Prostate gland (tissue), 2 donors: ENCODE measurements at places on chromosomes 6 and 20.

DNA sequence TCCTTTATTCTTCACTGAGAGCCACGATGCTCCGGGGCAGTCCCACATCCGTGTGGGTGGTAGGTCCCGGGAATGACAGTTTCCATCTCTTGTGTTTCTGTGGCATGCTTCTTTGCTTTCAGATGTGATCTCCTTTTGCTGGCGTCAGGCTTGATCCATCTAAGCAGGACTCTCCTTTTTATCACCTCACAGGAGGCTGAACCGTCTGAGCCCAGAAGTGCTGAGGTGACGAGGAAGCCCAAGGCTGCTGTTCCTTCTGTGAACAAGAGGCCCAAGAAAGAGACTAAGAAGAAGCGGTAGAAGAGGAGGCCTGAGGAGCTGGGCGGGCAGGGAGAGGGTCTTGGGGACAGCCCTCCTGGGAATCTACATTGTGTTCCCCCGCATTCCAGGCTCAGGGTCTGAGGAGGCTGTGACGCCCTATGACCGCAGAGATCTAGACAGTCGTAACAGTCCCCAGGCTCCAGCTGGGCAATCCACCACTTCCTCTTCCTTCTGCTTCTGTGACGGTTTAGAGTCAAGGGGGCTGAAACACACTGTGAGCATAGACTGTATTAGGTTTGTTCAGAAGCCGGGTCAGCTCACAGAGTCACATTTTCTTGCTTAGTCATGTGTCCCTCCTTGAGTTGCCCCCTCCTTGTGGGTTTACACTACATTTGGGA lies 26.8 kb downstream of the MANBAL start:
- DNase-seq: no peak

- no peak for DNase-seq
Measured at GRCh38 chr20:61587681-61588289, 335.7 kb downstream of the CDH4 start.

GRCh38 chr20:36777167-36777566 lies 3.6 kb upstream of the DSN1 start:
- no peak for DNase-seq

GRCh38 chr6:46062312-46062711 lies 46.7 kb upstream of the CLIC5 start:
- peak; percentile 16 for DNase-seq

- no peak for DNase-seq
Measured at GRCh38 chr20:60214901-60215815, 256.9 kb downstream of the CDH26 start.

DNA sequence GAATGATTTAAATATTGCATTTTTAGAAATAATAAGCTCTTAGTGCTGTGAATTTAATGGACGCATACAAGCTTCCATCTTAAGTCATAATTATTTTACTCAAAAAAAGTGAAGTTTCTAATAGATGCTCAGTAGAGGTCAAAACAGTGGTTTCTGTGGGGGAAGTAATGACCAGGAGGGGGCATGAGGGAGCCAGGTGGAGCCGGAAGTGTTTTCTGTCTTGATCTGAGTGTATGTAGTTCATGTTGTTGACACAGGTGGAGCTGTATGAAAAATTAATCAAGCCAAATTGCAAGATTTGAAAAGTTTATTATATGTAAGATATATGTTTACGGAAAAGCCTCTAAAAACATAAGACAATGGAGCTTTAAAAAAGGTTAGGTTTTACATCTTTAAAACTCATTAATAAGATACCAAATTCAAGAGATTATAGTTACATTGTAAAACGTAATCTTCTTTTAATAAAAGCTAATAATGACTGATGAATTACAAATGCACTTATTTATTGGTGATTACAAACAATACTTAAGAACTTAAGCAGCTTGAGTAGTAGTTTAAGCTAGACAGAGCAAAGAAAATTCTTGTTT lies 68.0 kb downstream of the PLAGL1 start:
- DNase-seq: no peak

DNA sequence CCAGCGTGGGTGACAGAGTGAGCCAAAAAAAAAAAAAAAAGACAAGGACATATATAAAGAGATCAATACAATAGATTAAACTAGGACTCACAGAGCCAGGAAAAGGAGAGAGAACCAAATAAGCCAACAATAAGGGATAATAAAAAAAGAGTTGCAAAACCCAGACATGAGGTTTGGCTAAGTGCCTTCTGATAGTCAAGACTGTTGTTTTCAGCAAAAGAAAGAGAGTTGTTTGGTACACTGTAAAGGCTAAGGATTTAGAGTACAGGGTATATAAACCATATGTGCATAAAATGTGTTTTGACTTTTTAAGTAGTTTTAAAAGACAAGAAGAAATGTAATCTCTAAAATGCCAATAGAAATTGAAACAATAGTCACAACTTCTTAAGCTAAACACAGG lies 42.8 kb downstream of the RPF2 start:
- DNase-seq: no peak

GRCh38 chr20:719816-720215 lies 44.2 kb upstream of the SCRT2 start:
- DNase-seq: no peak

DNA sequence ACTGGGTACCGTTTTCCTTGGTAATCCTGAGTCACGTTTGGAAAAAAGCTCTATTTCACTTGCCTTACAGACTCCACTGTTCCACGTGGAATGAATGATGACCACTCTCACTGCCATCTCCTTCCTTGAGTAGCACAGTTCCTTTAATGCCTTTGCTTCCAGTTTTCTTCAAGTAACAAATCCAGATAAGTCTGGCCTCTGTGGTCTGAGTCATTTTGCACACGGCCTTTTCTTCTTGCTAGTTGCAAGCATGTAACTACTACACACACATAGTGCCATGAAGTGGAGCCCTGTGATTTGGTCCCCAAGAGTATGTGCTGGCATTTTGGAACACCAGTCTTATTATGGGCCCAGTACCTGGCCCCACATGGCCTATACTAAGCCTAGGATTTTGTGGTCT lies 182.8 kb downstream of the SASH1 start:
- DNase-seq: no peak

- no peak for DNase-seq
Measured at GRCh38 chr6:5701174-5701573, 305.6 kb downstream of the NRN1 start.

DNA sequence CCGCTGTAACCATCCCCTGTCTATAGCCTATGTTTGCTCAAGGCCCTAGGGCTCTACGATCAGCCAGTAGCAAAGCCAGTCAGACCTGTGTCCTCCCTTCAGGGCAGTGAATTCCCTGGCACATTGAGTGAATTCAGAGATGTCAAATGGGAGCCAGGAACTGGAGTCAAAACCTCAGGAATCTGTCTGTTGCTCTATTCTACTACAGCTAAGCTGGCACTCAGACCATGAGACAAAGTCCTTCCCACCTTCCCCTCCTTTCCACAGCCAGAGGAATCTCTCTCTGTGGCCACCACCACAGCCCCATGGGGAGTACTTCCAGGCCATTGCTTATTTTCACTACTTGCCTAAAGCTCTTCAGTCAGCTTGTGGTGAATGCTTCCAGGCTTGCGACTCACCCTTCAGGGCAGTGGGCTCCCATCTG lies 82.0 kb downstream of the PKIB start:
- no peak for DNase-seq

GRCh38 chr6:128033156-128033555 lies 132.3 kb upstream of the THEMIS start:
- no peak for DNase-seq

DNA sequence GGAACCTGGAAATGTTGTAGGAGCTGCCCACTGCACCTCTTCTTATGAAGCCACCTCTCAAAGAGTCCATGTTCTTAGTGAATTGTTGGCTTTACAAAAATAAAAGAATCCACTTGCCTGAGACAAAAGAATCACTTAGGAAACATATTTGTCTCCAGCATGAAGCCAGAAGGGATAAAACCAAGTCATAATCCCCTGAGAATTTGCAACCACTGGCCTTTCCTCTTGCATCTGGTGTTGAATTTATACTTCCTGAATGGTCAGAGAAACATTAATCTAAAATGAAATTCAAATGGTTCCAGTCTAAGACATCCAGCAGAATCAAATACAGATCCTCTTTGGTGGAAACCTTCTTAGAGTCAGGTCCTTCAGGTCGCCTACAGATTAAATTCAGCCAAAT lies 192.5 kb upstream of the ECI2 start:
- DNase-seq: no peak

DNA sequence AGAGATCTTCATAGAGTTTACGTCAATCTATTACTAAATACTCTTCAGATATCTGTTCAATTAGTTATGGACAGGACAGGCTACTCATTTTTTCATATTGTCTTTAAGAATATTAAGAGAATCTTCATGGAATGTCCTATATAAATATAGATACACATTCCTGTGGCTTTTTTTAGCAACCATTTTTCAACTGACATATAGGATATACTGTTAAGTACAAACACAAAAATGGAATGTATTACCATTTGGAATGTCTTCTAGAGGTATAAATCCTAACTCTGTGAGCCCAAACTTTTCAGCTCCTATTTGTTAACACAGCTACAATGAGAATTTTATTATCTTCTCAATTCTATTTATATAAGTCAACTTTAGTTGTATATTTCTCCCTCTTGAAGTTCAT lies 239.6 kb upstream of the DEFB112 start:
- no peak for DNase-seq

GRCh38 chr6:10368861-10369260 lies 46.0 kb downstream of the TFAP2A start:
- DNase-seq: no peak

DNA sequence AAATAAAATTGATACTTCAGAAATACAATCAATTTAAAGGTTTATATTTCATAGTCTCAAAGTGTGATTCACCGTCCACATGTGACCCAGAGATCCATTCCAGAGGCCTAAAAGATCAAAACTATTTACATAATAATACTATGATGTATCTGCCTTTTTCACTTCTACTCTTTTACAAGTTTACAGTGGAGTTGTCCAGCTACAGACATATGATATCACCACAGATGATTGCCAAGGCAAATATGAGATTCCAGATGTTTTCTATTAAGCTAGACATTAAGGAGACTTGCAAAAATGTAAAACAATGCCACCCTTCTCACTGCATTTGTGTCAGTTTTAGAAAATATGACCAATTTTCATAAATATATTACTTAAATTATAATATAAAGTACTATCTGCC lies 443.7 kb downstream of the GJA1 start:
- DNase-seq: no peak

DNA sequence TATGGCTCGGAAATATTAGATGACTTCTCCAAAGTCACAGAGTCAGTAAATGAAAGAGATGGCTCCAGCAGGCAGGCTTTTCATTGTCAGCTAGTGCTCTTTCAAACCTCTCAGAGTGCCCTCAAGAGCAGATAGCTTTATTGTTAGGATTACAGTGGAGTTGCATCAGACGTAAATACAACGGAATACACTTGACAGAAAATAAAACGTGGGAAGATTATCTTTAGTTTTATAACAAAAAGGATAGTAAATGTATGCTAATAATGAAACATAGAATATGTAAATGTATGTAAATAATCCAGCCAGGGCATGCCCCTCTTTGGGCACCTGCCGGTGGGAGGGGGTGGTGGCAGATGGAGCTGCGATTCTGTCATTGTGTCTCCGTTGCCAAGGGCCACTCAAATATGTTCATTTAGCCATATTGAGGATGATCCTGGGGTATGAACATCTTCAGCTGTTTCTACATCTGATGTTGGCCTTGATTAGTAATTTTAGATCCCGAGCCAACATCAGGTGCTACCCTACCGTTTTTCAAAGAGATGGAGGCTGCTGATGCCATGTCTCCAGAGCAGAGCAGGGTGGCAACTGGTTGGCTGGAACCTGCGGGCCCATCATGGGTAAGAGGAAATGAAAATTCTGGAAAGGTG lies 358.3 kb upstream of the SULF2 start:
- no peak for DNase-seq

GRCh38 chr6:33654831-33655554 lies 33.9 kb downstream of the ITPR3 start:
- DNase-seq: no peak

GRCh38 chr20:31718952-31719643 lies 3.6 kb downstream of the BCL2L1 start:
- DNase-seq: peak; percentile 83

DNA sequence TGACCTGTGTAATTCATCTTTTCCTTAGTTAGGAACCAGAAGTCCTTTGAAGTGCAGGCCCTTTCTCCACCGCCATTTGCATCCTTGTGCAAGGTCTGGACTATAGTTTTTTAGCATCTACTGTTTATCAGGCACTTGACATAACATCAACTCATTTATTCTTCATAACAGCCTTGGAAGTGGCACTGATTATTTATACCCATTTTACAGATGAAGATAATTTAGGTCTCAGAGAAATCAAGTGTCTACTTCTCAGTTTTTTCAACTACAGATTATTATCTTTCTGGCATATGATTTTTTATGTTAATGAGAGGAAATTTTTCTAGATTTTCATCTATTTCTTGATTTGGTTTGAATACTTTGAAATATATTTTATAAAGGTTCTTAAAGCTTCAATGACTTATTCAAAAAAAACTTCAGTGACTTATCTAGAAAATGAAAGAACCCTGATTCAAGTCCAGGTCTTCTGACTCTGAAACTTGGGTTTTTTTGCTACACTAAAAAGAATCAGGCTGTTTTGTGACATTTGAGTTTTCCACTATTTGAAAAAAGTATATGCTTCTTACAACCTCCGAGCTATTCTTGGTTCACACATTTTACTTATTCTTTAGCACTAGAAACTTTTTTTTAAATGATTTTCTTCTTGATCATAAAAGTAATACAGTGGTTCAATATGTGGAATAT lies 3.1 kb upstream of the UBE2J1 start:
- no peak for DNase-seq

DNA sequence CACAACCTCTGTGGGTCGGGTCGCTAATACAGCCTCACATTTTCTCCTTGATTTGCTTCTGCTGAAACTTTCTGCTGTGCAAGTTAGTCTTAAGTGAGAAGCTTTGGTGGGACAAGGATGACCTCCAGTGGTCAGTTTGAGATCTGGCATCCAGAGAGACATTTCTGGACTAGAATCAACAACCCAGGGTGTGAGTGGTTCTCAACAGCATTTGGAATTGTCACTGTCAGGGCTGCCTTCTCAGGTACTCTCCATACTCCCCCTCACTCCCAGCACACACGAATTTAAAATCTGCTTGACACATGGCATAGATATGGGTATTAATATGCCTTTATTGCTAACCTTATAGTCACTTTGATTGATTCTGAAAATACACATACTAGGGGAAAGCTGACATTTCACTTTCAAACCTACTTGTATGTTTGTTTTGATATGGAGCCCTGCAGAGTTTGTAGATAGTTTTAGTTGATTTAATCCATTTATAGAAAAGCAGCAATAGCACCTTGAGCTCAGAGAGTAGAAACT lies 13.2 kb downstream of the OTOR start:
- peak; percentile 45 for DNase-seq

- no peak for DNase-seq
Measured at GRCh38 chr6:82569022-82569421, 205.4 kb downstream of the TPBG start.
